ENCODE measurements at places on chromosomes 4 and X. TPM values are rescaled to one million over a fixed set of nuclear protein-coding genes. Genes with fewer than 3 reads are reported as not detected.

IGFBP7 gene
- 201 TPM for total RNA-seq

CTAG1A gene
- not detected for total RNA-seq

DCUN1D4 gene
- 62.1 TPM for total RNA-seq

KLB gene
- under 0.01 TPM for total RNA-seq
